ENCODE measurements at places on chromosomes 1 and 21.

- DNase-seq: no peak
Observed at GRCh38 chr1:4523551-4523950, 130.9 kb upstream of the AJAP1 start.

- no peak for DNase-seq
Observed at GRCh38 chr1:213127074-213127473, 76.0 kb downstream of the RPS6KC1 start.

DNA sequence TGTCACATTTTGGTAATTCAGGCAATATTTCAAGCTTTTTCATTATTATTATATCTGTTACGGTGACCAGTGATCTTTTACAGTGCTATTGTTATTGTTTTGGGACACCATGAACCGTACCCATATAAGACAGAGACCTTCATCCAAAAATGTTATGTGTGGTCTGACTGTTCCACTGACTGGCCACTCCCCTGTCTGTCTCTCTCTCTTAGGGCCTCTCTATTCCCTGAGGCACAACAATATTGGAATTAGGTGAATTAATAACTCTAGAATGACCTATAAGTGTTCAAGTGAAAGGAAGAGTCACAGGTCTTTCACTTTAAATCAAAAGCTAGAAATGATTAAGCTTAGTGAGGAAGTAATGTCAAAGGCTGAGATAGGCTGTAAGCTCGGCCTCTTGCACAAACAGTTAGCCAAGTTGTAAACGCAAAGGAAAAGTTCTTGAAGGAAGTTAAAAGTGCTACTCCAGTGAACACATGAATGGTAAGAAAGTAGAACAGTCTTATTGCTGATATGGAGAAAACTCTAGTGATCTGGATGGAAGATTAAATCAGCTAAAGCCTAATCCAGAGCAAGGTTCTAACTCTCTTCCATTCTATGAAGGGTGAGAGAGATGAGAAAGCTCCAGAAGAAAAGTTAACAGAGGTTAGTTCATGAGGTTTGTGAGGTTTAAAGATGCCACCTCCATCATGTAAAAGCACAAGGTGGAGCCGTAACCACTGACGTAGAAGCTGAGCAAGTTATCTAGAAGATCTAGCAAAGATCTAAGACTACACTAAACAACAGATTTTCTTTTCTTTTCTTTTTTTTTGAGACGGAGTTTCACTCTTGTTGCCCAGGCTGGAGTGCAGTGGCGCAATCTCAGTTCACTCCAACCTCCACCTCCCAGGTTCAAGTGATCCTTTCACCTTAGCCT is 19.7 kb upstream of the DIPK1A start:
- no peak for DNase-seq

- DNase-seq: no peak
Observed at GRCh38 chr1:196678510-196678884, 26.7 kb downstream of the CFH start.

DNA sequence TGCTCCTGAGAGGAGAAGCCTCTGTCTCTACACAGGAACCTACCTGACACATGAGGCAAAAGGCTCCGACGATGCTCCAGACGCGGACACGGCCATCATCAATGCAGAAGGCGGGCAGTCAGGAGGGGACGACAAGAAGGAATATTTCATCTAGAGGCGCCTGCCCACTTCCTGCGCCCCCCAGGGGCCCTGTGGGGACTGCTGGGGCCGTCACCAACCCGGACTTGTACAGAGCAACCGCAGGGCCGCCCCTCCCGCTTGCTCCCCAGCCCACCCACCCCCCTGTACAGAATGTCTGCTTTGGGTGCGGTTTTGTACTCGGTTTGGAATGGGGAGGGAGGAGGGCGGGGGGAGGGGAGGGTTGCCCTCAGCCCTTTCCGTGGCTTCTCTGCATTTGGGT is 3.9 kb upstream of the ACKR1 start:
- no peak for DNase-seq

- DNase-seq: no peak
Observed at GRCh38 chr1:75487399-75487798, 123.5 kb downstream of the SLC44A5 start.

- DNase-seq: no peak
Observed at GRCh38 chr1:59029411-59030167, 245.7 kb upstream of the JUN start.

DNA sequence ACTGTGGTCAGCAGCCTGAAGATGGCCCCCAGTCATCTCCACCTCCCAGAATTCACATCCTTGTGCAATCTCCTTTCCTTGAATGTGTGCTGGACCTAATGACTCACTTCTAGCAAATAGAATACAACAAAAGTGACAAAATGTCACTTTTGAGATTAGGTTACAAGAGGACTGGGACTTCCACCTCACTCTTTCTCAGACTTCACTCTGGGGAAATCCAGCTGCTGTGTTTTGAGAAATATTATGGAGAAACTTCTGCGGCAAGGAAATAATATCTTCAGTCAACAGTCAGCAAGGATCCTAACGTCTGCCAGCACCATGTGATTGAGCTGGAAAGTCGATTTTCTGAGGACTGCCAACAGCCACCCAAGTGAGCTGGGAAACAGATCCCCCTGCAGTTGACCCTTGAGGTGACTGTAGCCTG is 70.5 kb upstream of the GADD45A start:
- DNase-seq: no peak

- no peak for DNase-seq
Observed at GRCh38 chr21:37767984-37768383, 148.3 kb downstream of the KCNJ6 start.
